ENCODE measurements at places on chromosomes 13 and 19. TPM values are rescaled to one million over a fixed set of nuclear protein-coding genes. Genes with fewer than 3 reads are reported as not detected.

B3GNT3 gene
- not detected for total RNA-seq

RFPL4A gene
- not detected for total RNA-seq

ATP4A gene
- not detected for total RNA-seq

KISS1R gene
- 0.39 TPM for total RNA-seq

RNF225 gene
- not detected for total RNA-seq

LGI4 gene
- total RNA-seq = not detected

MATK gene
- total RNA-seq = 0.40 TPM

KANK2 gene
- 399 TPM for total RNA-seq

BRD4 gene
- total RNA-seq = 17.5 TPM

PRKCG gene
- total RNA-seq = not detected

TTYH1 gene
- total RNA-seq = not detected

TSEN34 gene
- 112 TPM for total RNA-seq

SYT3 gene
- not detected for total RNA-seq

TMPRSS9 gene
- 0.26 TPM for total RNA-seq

FGF9 gene
- not detected for total RNA-seq

ZIM2 gene
- total RNA-seq = 0.08 TPM

KIR3DL1 gene
- total RNA-seq = not detected
